ENCODE measurements at places on chromosomes 6 and 20.

DNA sequence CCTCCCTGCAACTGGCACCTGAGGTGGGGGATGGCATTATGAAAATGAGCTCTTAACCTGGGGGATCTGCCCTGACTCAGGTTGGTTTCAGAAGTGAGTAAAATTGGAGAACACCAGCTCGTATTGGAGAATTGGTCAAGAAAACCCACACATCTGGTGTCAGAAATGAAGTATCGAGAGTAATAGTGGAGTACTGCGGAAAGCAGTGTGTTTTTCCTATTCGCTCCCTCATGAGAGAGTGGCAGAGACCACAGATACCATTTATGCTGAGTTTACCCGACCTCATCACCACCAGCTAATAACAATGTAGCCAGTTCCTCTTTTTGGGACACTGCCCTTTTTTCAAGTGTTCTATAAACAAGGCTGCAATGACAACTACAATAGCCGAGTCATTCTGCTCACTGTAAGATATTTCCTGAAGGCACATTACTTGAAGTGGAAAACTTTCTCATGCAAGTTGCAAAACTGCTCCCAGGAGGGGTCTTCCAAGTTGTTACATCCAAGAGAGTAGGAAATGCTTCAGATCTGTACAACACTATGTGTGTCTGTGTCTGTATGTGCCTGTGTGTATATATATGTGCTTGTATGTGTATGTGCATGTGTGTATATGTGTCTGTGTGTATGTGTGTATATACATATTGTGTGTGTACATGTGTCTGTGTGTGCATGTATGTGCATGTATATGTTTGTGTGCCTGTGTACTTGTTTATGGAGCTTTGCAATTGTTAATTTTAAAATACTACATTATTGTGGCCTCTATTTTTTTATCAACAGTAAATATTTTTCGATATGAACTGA is 106.0 kb upstream of the CST7 start:
- no peak for DNase-seq

- no peak for DNase-seq
These were observed 381.0 kb upstream of the SASH1 start for GRCh38 chr6:147961481-147962141.

DNA sequence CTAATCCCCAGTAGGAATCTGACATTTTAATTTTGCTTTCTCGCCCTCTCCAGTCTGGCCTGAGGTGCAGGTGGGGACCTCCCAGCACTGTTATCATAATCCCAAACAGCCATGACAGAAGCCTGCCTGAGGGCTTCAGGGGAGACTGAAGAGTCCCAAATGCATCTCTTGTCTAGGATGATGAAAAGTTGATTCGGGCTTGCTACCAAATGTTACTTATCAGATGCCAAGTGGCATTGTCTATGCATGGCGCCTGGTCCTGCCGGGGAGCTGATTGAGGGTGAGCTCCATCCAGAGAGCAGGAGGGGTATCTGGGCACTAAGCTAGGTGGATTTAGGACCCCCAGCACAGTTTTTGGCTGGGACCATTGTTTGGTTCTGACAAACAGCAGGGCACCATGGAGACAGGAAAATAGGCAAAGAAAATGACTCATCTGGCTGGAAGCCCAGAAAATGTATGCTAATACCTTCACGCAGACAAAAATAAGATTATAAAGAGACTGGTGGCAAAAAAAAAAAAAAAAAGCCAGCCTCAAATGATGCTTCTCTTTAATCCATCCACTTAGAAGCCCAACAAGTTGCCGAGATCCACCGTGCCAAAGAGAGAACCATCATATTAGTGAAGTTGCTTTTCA is 513.7 kb upstream of the SULF2 start:
- no peak for DNase-seq

DNA sequence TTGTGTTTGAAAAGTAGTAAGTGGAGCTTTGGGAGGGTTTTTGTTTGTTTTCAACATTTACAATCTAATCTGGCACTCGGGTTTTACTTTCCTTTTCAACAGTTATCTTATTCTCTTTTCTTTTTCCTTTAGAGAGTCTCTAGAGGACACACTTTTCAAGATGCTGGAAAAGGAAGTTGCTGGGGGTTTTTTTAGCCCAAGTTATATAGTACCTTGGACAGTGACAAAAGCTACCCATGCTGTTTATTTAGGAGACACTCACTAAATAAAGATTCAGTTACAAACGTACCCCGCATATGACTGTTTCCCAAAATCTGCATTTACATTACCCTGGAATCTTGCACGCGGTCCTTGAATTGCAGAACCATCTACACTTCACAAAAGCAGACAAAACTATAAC is 78.8 kb downstream of the MAP7 start:
- DNase-seq = no peak

DNA sequence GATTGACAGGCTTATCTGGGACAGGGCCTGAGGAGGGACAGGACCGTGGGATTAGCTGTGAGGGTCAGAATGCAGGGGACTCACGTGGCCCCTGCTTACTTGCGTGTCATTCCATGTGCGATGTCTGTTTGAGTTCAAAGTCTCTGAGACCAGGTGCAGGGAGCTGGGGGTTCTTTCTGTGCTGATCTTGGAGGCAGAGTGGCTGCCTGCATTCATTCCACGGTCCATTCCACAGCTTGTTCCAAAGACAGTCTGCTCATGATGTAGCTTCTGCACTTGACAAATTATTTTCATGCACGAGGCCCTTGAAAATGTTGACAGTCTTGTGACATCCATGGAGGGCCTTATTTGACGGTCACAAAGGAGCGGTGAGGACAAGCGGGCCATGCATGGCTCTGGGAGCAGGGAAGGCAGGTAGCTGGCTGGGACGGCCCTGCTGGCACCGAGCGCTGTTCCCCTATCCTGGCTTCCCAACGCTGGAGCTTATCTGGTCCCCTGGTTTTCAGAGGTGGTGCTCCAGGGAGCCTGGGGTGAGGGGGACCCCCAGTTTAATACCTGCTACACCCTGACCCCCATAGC is 156.3 kb upstream of the RNF24 start:
- DNase-seq = no peak

GRCh38 chr20:8019998-8020247 is 362 bp upstream of the TMX4 start:
- DNase-seq = no peak

GRCh38 chr6:130694606-130695005 is 132.6 kb upstream of the SMLR1 start:
- DNase-seq = no peak

DNA sequence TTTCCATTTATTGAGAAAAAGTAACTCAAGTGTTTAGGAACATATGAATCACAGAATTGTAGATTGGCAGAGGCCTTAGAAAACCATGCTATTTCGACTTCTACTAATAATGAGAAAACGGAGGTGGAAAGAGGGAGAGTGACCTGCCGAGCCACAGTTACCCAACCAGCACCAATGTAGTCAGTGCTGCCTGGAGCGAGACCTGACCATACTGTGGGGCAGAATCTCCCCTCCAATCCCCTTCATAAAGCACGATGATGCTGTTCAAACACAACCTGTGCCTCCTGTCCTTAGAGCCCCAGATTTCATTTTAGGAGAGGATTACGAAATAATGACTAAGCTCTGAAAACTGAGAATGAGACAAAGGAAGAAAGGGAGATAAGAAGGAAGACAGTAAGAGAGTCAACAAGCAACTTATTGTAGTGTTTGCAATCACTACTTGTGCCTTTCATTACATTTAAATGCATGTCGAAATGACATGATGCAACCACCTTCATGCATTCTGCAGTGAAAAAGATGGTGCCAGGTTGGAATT is 70.6 kb downstream of the ATXN1 start:
- no peak for DNase-seq

DNA sequence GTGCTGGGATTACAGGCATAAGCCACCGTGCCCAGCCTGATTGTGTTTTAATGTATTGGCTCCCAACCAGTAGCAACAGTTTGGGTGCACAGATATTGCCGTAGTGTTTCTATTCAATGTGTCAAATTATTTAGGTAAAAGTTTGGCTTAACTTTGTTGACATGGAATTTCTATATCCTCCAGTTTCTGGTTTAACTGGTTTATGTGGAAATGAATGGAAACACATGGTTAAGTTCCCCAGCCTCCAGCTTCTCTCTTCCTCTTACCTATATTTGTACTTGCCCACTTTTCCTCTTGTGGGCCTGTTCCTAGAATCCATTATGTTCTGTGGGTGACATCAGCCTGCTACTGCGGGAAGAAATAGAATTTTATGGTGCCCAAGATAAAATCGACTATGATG is 53.9 kb upstream of the ESR1 start:
- no peak for DNase-seq

DNA sequence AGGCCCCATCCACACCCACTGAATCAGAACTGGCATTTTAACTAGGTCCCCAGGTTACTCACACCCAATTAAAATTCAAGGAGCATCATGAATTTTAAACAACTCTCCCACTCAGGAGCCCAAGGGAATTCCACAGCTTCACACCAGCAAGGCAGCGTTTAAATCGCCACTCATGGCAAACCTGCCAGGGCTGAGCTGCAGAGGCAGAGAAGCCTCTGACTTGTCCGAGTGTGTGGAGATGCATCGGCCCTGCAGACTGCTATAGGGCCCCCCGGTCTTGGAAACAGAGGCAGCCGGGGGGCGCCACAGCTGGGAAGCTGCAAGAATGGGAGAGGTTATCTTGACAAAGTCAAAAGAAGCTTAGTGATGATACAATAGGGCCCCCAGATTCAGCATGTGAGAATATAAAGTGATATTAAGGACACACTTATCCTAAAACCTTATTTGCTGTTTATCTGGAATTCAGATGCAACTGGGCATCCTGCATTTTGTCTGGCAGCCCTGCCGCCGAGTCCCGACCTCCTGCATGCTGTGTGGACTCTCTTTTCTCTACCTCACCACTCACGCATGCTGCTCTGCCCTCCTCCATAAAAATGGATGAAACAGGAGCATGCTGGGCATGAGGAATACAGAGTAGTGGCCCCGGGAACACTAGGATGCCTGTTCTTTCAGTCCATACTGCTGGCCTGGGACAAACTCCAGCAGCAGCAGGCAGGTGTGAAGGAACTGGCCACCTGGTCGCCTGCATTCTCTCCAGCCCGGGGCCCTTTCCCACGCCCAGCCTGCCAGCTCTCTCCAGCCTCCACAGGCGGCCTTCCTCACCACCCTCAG is 126.1 kb downstream of the PXDC1 start:
- DNase-seq = no peak

- no peak for DNase-seq
These were observed 82.4 kb upstream of the TCF21 start for GRCh38 chr6:133806382-133807140.

GRCh38 chr20:57707320-57707719 is 2.5 kb downstream of the PMEPA1 start:
- no peak for DNase-seq

GRCh38 chr6:160054271-160054670 is 67.3 kb upstream of the SLC22A1 start:
- DNase-seq = no peak
